ENCODE measurements at places on chromosomes 1 and 21.

- DNase-seq: no peak
Measured at GRCh38 chr21:38770660-38771059, 35.1 kb upstream of the ETS2 start.

- DNase-seq: no peak
Measured at GRCh38 chr21:32423320-32424190, 11.0 kb downstream of the EVA1C start.

DNA sequence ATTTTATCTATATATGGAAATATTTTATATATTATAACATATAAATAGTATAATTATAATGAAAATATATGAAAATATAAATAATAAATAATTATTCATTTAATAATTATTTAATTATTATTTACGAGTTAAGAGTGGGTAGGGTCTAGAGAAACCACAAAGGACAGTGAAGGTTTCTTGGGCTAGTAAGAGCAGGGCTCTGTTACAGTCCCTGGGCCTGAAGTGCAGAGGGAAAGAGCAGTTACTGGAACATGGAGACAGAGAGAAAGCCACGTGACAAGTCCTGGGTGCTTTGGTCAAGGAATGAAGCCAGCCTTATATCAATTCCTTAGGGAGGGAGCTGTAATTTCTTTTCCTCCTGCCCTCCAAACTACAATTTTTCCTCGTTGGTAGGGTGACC is 117.2 kb upstream of the OLIG2 start:
- no peak for DNase-seq

GRCh38 chr1:50877641-50878040 is 82.4 kb downstream of the FAF1 start:
- DNase-seq: no peak

GRCh38 chr1:51953079-51953478 is 37.4 kb downstream of the RAB3B start:
- no peak for DNase-seq

GRCh38 chr1:108699375-108700332 is 7.5 kb downstream of the PRPF38B start:
- no peak for DNase-seq

DNA sequence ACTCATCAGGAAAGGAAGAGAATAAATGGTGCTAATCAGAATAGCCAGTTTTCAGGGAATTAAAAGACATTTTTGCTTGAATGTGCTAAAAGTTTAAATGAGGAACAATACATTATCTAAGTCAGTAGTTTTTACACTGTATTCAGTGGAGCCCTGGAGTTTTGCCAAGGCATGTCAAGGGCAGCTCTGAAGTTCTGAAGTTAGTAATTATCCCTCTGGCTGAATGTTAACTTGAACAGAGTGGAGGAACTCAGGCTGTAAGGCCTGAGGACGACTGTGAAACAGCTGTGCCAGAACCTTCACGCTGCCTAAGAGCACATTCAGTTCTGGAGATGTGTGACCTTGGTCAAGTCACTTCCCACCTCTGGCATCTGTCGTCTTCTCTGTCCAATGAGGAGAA is 68.1 kb downstream of the EDEM3 start:
- no peak for DNase-seq

DNA sequence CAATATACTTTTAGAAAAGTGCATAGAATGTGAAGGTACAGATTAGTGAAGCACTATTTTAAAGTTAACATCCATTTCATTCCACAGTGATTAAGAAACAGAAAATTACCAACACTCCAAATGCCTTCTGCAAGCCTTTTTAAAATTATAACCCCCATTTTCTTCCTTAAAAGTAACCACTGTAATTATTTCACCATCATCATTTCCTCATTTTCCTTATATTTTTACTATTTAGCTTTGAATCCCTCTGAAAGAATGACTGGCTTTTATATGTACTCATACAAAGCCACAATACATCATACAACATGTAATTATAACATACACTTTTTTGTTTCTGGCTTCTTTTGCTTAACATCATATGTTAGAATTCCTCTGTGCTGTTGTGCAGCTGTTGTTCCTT is 6.5 kb upstream of the NEGR1 start:
- no peak for DNase-seq

DNA sequence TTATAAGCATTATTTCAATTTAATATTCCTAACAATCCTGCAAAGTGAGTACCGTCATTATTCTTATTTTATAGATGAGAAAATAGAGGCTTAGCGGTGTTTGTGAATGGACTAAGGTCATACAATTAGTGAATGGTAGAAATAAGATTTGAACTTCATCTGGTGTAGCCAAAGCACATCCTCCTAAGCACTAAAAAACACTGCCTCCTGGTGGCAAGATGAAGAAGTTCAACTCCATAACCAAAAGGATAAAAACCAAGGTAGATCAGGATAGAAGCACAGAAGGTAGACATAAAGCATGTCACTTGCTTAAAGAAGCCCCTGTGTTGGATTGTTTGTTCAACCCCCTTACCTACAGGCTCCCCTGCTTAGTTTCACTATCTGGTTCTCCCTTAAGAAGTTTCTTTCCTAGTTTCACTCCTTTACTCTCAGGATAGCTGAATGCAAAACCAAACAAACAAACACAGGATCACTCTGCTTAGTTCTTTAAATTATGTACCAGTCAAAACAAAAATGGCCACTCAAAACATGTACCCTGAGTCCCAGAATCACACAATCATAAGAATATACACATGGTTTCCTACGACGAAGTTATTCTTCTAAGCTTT is 12.7 kb upstream of the AIM2 start:
- DNase-seq: no peak

GRCh38 chr1:156809281-156809680 is 7.4 kb downstream of the SH2D2A start:
- DNase-seq: no peak

DNA sequence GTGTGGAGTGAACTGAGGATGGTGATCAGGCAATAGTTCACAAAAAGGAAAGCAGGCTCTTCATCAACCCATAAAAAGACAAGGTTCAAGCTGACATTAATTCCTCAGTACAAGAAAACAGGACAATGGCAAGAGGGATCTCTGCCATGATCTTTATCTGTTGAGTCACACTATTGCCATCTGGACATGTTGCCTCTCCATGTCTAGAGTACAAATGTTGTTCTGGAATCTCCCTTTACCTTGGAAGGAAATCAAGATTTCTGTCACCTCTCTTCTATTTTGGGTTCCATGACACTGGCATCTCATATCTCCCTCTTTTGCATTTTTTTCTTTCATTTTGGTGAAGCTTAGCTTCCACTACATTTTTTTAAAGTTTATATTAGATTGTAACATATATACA is 329.1 kb downstream of the USP25 start:
- DNase-seq: no peak

- no peak for DNase-seq
Measured at GRCh38 chr1:228093050-228093906, 9.8 kb downstream of the C1orf35 start.

DNA sequence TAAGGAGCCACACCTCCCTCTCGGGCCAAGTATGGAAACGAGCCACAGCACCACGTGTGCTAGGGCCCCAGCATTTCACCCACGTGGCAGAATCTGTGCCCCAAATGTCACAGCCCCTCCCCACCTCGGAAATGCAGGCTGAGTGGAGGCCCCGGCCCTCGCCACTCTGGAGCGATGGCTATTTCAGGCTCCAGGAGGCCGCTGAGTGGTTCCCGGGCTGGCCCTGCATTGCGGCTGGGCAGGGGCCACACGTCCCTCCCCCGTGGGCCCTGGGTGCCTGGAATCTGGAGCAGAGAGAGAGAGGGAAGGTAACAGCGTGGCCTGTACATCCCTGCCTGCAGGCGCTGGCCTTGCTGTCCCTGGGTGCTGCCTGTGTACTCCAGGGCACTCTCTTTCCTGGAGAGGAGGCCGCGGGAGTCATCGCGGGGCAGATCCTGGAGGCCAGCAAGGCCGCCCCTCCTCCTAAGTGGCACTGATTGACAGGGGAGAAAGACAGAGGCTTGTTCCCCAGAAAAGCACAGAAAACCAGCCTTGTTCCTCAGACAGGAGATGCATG is 68.0 kb upstream of the TRAPPC10 start:
- no peak for DNase-seq

GRCh38 chr21:43209575-43210453 is 41.0 kb downstream of the CRYAA start:
- no peak for DNase-seq

DNA sequence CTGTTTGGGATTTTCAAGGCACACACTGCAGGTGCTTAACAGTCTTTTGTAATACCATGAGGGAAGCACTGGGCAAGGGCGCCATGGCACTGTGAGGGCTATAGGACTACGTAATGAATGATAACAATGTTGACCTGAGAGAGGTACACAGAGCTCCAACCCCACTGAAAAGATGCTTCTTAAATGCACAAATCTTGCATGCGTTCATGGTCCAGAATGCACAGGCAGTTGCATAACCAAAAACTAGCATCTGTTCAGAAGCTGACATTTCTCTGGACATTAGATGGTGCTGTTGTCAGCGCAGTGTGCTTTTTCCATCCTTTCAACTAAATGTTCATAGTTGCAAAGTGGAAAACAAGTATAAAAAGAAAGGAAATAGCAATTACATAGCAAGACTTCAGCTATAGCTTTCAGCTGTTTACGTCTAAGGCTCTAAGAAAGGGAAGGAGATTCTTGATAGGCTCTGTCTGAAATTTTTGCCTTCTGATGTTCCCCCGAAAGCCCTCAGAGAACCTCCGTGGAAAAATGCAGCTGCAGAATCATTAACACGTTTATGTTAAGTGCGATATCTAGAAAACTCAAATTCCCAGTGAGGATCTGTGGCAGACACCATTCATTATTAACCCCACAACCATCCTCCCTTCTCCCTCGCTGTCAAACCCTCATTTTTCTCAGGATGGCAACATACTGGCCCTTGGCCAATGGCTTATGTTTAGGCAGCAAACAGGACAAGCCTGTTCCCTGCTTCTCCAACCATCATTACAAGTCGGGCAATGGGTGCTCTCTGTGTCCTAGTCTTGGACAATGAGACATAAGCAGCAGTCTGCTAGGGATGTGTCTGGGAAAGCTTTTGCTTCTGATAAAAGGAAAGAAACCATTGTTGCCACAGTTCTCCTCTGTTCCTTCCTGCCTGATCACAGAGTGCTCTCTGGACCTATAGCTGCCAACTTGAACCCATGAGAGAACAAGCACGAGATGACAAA is 8.2 kb upstream of the TARBP1 start:
- DNase-seq: peak; percentile 15

DNA sequence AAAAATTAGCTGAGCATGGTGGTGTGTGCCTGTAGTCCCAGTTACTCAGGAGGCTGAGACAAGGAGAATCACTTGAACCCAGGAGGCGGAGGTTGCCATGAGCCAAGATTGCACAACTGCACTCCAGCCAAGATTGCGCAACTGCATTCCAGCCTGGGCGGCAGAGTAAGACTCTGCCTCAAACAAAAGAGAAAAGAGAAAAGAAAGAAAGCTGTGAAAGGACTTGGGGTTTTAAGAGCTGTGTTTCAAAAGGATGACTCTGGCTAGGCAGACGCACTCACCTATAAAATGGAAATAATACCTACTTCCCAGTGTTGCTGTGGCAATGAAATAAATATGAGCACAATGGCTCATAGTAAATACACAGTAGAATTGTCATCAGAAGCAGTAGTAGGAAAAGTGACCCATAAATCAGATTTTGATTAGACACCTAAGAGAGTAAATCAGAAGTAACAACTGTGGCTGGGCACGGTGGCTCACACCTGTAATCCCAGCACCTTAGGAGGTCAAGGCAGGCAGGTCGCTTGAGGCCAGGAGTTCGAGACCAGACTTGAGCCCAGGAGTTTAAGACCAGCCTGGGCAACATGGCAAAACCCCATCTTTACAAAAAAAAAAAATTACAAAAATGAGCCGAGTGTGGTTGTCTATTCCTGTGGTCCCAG is 45.9 kb upstream of the PUM1 start:
- DNase-seq: no peak

GRCh38 chr1:209937996-209938959 is at the start of gene SYT14:
Gene SYT14 (plus strand): TSS chr1:209938217. CDS start chr1:209938265, 48 bp downstream.
- DNase-seq: peak; percentile 81

GRCh38 chr21:24278711-24279110 is 1328.6 kb downstream of the MRPL39 start:
- no peak for DNase-seq

GRCh38 chr1:172916116-172916515 is 134.6 kb downstream of the TNFSF18 start:
- no peak for DNase-seq

GRCh38 chr1:112673592-112674439 is 643 bp upstream of the MOV10 start:
- no peak for DNase-seq

GRCh38 chr1:11169202-11169601 is 20.0 kb upstream of the ANGPTL7 start:
- DNase-seq: no peak

GRCh38 chr1:212213784-212214183 is 71.4 kb upstream of the PPP2R5A start:
- DNase-seq: no peak
